Left renal cortex interstitium (tissue), 4 donors: ENCODE measurements at places on chromosomes 16 and 17.
A peak's percentile ranks its signal among the peaks of the same experiment; 100 is the strongest.

DNA sequence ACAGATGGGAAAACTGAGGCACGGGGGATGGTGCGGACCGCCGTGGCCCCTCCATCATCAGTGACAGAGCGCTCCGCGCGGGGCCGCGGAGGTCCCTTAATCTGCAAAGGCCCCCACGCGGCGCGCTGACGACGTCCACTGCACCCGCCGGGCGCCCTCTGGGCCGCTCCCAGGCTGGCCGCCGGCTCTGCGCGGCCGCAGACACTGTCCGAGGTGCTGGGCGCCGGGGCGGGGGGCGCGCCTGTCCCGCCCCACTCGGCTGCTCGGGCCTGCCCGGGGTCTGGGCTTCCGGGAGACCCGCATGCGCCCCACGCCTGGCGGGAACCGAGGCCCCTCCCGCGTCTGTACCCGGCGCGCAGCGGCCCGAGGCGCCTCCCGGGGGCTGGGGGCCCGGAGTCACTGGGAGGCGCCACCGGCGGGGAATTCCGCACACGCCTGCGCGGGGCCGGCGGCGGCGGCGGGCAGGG is 550 bp upstream of the RNF213 start:
- no peak for DNase-seq

- no peak for DNase-seq
These were observed 17.9 kb upstream of the TANGO6 start for GRCh38 chr16:68825427-68825826.

DNA sequence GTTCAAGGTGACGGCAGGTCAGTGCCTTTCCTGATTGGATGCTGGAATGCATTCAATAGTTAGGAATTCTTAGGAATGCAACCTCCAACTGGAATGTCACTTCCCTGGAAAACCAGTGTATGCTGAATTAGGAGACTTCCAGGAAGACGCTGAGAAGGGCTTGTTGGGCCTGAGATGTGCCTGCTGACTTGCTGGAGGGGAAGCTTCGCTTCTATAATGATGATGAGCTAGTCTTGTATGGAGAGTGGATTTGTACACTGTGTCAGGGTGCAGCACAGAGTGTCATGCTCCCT is 45.6 kb downstream of the SMPD3 start:
- DNase-seq = no peak

- no peak for DNase-seq
These were observed 15.0 kb upstream of the NAGLU start for GRCh38 chr17:42521036-42521435.

DNA sequence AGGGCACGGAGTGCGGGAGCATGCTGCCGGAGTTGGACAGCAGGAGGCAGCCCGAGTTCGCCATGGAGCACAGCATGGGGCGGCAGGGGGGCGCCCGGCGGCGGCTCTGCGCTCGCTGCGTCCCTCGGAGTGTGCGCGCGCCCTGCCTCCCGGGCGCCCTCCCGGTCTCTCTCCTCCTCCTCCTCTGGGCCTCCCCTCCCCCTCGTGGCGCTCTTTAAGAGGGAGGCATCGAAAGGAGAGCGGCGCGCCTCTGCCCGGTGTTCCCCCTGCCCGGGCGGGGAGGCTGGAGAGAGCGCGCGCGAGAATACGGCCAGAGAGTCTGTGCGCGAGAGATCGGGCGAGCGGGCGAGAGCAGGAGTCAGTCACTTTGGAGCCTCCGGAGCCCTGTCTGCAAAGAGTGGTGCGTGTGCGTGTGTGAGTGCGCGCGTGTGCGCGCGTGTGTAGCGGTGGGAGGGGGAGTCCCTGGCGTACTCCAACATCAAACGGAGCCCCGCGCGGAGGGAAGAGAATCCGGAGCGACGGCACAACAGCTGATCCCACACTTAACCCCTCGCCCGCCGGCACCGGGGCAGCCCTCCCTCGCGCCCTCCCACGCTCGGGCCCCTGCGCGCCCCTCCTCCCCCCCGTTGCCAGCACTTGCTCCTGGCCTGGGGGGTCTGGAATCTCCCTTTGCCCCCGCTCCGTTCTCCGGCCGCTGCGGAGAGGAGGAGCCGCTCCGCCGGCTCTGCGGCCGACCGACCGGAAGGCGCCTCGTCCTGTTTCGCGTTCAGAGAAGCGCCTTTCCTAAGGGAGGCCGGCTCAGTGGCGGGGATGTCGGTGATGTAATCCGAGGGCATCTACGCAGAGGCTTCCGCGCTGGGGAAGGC is 108.9 kb downstream of the ENGASE start:
- DNase-seq = no peak

DNA sequence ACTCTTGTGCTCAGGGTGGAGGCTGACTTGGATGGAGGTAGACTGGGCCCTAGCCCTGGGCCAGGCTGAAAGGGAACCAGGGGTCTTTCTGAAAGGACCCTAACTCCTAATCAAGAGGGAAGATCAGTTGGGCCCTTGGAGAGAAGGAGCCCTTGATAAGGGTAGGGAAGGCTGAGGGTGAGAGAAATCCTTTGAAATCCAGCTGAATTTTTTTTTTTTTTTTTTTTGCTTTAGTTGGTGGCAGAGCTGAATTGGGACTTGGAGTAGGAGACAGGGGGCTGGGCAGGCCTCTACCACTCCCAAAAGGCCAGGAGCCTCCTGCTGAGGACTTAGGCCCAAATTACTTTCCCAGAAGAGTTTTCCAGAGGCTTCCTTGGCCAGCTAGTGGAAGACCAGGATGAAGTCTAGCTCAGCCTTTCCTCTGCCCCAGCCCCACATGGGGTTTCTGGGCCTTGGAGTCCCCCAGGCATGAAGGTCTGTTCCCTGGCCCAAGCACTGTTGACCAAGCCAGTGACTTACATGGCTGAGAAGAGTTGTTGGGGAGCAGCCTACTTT is 643 bp upstream of the HOXB3 start:
- DNase-seq = no peak

DNA sequence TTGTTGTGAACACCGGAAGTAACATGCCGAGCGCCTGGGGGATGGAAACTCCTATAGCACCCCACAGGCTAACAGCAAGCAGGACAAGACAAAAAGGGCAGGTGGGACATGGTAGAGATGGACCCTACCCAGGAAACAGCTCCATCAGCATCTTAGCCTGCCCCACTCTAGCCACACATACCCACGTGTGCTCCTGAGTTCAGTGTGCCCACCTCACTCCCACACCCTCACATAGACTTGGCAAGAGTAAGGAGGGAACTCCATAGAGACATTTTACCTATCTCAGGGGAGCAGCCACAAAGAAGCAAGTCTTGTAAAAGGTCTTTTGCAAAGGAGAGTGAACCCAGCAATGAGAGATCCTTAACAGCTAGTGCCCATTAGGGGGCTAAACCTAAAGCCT is 37.8 kb upstream of the CACNG3 start:
- no peak for DNase-seq

DNA sequence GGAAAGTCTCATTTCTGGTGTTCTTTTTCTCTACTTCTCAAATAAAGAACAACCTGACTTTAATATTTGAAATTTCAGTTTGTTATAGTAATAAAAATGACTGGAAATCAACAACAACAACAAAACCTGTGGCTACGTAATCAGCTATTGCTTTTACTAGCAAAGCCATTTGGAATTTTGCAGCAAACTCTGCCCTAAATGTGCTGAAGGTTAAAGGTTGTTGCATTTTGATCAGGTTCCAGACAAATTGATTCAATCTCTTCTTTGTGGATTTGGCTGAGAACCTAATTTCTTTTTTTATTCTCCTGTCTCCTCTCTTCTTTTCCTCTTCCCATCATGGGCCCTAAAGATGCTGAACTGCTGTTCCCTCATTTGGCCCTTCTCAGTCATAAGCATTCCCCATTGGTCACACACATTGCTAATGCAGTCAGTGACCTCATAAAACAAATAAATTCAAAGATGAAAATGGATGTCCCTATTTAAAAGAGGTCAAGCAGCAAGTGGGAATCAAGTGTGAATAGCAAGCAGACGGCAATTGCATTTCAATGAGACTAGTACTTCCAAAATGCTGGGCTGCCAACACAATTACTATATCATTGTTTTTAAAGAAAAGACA is 795.1 kb upstream of the CDH8 start:
- no peak for DNase-seq

GRCh38 chr17:44922746-44923470 is 7.6 kb upstream of the GFAP start:
- no peak for DNase-seq

GRCh38 chr17:82568997-82569393 is 49.5 kb downstream of the FOXK2 start:
- no peak for DNase-seq

DNA sequence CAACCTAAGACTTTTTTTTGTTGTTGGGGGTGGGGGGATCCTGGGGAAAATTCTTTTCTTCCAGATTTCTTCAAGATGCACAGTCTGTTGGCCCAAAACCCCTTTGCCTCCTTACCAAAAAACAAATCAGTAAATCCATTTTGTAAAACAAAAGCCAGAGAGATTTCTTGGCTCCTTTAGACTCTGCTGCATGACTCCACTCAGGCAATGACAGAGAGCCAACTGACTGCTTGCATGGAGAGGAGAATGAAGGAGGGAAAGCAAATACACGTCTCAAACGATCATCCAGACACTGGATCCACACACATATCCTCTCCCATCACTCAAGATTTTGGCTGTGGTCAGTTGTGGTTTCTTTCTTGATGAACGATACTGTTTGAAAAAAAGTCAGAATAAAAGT is 13.8 kb downstream of the COPRS start:
- DNase-seq = no peak

- DNase-seq = no peak
These were observed 2.2 kb upstream of the UQCRC2 start for GRCh38 chr16:21950782-21951521.

DNA sequence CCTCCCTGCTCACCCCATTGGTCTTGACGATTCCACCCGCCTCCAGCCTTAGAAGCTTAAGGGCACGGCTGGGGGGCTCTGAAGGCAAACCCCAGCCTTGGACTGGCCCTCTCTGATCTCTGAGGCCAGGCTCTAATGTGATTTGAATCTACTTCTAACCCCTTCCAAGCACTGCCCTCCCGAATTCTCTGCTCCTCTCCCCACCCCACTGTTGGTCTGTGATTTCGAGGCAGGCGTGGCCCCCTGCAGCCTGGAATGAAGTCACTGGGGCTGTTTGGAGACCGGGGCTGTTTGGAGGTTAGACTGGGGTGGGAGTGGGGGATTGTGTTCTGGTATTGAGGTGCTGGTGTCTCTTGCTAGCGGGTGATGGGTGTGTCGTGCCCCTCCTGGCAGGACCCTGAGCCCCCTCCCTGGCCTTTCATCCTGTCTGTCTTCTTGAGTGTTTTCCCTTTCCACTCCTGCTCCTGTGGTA is 2.2 kb downstream of the GRB7 start:
- no peak for DNase-seq

- no peak for DNase-seq
These were observed 22.3 kb downstream of the GAN start for GRCh38 chr16:81337097-81337496.

GRCh38 chr16:28821874-28822519 is 802 bp upstream of the ATXN2L start:
- no peak for DNase-seq

DNA sequence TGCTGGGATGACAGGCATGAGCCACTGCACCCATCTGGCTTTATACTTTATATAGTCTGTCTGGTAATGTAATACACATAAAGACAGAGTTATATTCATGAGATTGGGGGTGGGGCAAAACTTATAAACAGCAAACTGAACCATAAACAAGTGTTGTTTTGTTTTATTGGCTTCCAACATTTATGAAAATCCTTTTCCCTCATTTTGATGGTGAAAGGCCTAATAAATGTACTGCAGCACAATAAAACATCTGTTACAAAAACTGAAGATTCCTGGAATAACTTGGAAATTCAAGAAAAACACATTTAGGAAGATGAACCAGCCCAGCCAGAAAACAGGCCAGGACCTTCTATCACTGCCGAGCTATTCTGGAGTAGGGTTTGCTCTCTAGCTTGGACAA is 16.1 kb downstream of the NPRL3 start:
- no peak for DNase-seq

GRCh38 chr17:31678431-31678830 is 180.6 kb downstream of the COPRS start:
- DNase-seq = no peak

GRCh38 chr16:76676356-76676755 is 399.2 kb downstream of the CNTNAP4 start:
- DNase-seq = no peak

DNA sequence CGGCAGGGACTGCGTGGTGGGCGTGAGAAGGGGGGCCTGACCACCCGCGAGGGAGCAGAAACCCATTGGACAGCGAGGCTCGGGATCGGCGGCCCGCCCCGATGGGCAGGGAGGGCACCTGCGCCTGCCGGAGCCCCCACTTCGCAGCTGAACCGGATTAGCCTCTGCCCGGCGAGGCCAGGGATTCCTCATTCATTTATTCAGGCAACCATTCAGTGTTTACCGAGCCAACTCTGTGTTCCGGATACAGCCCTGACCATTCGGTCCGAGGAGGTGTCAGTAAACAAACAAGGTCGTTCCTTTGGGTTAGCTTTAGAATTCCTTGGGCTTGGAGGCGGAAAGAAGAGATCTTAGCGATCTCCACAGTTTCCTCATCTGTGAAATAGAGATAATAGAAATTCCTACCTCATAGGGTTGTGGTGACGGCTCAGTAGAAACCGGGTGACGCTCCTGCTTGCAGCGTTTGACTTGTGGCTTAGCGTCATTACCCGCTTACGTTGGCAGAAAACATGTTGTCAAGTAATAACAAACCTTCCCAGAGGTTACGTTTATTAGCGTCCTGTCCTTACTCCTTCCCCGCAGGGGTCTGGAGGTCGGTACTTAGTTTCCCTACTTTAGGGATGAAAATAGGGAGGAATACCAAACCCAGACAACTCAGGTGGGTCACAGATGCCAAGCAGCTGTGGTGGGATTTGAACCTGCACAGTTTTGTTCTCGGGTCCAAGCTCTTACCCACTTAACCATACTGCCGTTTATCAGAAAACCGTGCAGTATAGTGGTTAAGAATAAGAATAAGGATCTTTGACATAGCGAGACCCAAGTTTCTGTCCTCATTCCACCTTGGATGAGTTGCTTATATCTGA is 893 bp downstream of the POLR3E start:
- DNase-seq = peak; percentile 77

DNA sequence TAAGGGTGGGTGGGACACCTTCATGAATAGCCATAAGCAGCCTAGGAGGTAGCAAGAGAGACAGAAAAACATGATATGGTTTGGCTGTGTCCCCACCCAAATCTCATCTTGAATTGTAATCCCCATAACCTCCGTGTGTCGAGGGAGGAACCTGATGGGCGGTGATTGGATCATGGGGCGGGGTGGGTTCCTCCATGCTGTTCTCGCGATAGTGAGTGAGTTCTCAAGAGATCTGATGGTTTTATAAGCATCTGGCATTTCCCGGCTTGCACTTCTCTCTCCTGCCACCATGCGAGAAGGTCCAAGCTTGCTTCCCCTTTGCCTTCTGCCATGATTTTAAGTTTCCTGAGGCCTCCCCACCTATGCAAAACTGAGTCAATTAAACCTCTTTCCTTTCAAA is 259.1 kb upstream of the ERCC4 start:
- no peak for DNase-seq

DNA sequence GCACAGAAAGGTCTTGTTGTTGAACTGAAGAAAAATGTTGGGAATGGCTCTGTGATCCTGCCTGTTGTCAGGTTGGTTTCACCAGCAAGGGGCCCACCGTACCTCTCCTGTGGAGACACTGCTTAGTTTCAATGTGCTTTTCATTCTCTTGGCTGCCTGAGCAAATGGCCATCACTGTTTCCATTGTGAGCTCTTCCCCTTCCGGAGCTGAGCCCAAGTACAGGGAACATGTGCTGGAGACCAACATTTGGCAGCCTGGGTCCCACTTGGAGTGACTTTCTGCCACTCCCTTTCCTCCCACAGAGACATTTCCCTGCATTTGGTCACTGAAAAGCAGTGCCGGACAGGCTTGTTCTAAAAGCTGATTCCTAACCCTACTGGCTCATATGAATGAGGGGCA is 23.1 kb downstream of the GABARAPL2 start:
- no peak for DNase-seq

GRCh38 chr16:2148714-2149629 is 547 bp downstream of the RAB26 start:
- no peak for DNase-seq
